ENCODE measurements at places on chromosomes 13 and 19.

- DNase-seq = no peak
Measured at GRCh38 chr13:98691360-98691759, 61.1 kb downstream of the SLC15A1 start.

GRCh38 chr13:89695343-89696257 is 1651.9 kb upstream of the MIR17HG start:
- DNase-seq = no peak

GRCh38 chr19:45828523-45828922 is 13.4 kb upstream of the RSPH6A start:
- DNase-seq = no peak

DNA sequence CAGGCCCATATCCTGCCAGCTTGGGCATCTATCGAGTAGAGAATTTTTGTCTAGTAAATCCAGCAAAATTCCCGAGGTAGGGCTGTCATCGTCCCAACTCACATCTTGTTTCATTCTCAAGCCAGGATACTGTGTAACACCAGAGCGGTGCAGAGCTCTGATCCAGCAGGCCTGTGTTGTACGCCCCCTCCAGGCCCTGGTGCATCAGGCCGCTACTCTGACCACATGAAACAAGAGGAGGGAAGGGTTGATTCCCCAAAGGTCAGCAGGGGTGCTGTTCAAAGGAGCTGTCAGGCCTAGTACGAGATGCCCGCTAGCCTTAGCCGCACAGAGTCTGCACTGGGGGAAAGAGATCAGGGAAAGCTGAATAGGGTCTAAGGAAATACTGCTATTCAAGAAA is 276.0 kb downstream of the SLC7A1 start:
- no peak for DNase-seq

- DNase-seq = no peak
Measured at GRCh38 chr13:92512852-92513251, 713.8 kb upstream of the GPC6 start.

GRCh38 chr13:91745967-91746366 is 347.5 kb downstream of the GPC5 start:
- DNase-seq = no peak

GRCh38 chr13:111484959-111485358 is 164.5 kb downstream of the TEX29 start:
- DNase-seq = no peak

- no peak for DNase-seq
Measured at GRCh38 chr13:106374631-106375030, 160.8 kb downstream of the EFNB2 start.

GRCh38 chr13:86201477-86201876 is 402.3 kb upstream of the SLITRK6 start:
- no peak for DNase-seq

DNA sequence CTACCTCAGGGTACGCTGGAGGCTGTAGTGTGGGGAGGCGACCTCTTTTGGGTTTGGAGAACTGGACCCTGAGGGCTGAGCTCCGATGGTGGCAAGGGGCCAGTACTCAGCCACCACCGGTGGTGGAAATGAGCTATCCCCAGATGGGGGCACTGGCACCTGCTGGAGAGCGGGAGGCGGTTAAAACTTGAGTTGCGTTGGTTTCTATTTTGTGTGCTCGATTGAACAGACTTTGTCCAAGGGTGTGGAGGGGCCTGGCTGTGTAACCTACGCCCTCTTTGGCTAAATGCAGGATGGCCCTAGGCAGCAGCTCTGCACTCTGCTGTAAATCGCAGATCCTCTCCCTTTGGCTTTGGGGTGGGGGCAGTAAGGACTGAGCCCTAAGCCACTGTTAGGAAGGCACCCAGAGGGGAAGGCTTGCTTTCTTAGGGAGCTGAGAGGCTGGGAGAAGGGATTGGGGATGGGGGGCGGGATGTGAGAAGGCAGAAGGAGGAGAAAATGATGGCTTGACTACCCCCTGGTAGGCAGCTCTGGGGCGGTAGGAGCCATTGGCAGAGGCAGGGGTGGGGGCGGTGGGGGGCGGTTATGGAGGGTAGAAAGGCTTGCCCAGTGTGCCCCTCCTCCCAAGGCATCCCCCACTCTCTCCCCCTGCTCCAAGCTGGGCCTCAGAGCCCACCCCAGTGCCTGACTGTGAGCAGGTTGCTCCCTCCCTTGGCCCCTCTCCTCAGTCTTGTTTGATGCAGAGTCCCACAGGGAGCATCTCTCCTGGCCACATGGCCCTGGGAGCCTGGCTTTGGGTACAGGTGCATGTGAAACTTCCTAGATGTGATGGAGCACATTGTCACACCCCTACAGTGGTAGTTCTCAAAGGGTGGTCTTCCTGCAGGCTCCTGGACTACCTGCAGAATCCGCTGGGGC is 5.0 kb downstream of the VSTM2B start:
- DNase-seq = no peak

GRCh38 chr13:112447306-112447705 is 71.2 kb downstream of the SPACA7 start:
- no peak for DNase-seq
